Activated CD4-positive, alpha-beta T cell treated with anti-CD3 and anti-CD28 coated beads for 4 hours (primary cell): ENCODE measurements at places on chromosomes 3 and 15.

DNA sequence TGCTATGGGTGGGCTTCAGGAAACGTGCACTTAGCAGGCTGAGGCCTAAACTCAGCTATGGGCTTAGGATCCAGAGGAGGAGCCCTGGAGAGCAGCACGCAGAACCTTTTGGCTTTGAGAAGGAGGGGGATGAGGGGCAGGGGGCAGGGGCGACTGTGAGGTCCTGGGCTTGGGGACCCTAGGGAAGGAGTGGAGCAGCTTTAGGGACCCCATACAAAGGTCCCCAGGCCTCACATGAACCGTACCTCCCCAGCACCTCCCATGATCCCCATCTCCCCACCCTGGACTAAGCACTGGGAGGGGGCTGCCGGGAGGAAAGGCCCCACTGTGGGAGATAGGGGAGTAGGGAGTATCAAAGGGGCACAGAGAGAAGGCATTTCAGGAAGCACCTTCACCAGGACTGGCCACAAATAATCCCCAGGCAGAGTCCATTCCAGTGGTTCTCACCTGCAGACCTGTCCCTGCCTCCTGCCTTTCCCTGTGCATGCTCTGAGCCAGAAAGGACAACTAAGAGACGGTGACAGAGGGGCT lies 62.0 kb upstream of the KLF13 start:
- no peak for DNase-seq

- DNase-seq: no peak
Measured at GRCh38 chr15:59400103-59400813, 27.6 kb upstream of the MYO1E start.

GRCh38 chr15:74408385-74408784 lies 25.4 kb downstream of the SEMA7A start:
- no peak for DNase-seq

DNA sequence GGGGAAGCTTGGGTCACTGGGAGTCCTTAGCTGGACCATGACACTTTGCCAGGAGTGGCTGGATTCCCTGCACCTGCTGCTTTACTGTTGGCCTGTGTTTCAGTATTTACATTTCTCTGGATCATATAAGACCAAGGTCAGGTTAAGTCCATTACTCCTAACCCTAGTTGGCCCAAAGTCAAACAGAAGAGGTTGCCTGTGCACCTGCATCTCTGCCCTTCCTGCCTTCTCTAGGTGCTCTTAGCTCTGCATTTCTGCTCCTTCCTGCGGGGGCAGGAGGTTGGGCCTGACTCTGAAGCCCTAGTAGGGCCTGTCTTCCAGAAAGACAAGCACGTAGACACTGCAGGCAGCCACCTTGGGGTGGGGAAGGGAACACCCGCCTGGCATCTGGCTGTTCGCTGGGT lies 124.3 kb downstream of the RPLP1 start:
- no peak for DNase-seq

DNA sequence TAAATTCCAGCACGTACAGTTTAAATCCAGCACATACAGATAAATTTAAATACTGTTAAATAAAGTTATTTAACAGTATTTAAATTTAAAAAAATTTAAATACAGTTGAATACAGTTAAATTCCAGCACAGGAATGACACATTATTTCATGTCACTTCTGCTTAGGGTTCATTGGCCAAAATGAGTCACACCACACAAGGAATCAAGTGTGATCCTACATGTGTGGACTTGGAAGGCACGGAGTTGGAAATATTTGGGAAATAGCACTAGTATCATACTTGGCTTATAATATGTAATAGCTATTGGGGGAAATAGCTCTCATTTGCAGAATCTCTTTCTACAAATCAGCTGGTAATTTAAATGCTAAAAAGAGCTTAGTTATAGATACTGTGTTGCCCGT lies 10.6 kb downstream of the RAB7A start:
- no peak for DNase-seq

DNA sequence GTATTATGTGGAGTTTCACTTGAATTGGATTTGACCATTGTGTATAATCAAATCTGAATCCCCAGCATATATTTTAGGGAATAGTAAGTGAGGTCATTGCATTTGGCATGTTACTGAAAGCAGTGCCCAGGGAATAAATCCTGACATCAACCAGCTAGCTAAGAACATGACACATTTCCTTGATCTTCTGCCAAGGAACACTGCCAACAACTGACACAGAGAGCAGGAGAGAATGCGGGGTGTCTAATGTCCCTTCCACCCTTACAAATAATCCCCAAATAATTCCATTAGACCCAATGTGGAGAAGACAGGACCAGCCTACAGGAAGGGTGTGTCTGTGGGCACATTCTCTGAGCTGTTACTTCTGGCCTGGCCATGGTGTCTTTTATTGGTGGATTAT lies 30.6 kb upstream of the UBE3A start:
- no peak for DNase-seq

DNA sequence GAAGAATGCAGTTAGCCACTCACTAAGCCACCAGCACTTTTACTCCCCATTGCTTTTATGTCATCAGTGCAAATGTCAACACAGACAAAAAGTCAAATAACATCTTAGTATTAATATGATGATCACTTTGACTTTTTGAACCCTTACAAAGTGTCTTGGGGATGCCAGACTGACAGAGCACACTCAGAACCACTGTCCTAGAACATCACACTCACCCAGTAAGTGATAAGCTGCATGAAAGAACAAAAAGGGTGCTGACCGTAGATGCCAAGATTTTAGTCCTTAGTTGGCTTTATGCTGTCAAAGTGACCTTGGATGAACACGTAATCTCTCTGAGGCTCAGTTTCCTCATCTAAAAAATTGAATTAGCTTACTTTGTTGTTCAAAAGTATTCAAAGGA lies 279.5 kb upstream of the TRIM42 start:
- DNase-seq: no peak

DNA sequence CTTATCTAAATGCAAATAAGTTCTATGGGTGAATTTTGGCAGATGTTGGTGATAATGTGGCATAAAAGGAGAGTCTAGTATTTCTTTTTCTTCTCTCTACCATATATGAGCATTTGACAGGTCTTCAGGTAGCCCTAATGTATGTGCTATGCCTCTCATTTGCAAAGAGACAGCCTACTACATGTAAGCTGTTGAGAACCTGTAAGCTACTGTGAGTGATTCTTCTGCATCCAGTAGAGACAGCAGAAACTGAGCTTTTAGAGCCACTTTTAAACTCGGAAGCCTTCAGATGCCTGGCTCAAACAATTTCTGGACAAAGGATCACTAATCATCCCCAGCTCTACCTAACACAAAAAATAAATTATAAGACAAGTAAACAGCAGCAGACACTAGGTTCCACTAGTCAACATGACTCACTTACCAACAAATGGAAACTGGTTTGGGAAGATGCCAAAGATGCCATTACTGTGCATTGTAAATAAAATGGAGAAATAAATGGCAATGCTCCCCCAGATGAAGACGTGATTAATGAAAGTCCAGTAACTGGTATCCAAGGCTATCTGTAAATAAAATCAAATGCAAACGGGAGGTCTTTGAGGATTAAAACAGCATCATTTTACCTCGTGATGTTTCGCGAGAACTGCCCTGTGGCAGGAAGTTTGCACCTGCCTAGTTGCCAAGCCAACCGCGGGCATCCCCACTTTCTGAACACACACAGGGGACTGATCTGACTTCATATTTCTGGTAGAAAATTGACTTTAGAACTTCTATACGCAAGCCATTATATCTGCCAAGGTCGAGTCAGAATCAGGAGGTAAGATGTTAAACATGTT lies 245.3 kb downstream of the DTWD1 start:
- DNase-seq: no peak

DNA sequence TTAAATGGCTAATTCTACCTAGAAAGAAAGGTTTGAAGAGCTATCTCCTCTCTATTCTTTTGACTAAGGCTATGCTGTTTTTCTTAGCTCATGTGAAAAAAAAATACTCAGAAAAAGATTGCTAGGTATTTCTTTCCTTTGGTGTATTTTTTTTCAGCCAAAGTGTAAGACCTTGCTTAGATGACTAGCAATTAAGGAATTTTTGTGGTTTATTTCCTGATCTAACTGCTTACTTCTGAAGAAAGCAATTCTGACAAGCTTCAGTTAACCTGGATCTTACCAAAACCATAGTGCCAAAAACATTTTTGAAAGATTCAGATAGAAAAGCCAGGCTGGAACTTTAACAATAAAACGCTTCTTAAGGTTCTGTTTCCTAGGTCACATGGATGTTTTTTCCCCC lies 315.6 kb downstream of the SOX2 start:
- no peak for DNase-seq

DNA sequence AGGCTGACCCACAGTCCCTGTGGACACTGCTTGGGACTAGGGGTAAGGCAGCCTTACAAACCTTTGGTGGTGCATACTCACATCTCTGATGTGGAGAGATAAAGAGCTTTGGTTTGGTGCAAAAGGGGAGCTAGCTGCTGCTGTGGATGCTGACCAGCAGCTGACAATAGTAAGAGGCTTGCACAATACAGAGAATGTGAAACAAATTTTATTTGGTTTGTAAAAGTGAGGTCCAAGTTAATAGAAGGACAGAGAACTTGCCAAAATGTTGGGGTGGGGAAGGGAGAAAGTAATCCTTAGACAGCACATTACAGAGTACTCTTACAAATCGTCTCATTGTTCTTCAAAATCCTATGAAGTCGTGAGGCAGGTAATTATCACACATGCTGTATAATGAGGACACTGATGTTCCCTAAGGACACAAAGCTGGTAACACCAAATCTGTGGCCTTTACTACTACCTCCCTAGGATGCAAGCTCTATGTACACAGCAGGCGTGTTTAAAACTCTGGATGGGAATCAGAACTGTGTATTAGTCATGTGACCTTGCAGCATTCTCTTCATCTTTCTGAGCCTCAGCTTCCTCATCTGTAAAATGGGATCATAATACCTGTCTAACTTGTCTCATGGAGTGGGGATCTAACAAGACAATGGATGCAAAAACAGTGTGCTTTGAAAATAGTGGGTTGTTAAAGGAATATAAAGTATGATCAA lies 21.6 kb downstream of the ARHGAP31 start:
- no peak for DNase-seq

DNA sequence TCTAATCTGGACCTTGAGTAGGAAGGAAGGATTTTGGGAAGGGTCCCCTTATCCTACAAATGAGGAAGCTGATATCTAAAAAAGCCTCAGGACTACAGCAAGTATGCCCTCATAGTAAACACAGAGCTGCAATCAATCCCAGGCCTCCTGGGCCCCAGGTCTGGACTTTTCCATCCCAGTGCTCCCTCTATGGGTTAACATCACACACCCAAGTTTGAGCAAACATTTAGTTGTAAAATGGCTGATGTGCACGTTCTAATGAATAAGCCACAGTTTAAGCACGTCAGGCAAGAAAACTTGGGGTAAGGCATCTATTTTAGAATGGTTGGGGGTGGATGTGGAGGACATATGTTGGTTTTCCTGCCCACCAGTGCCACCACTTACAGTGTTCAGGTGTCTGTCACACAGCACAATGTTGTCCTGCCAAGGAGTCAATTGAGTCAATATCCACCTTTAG lies 44.3 kb upstream of the UBE2E1 start:
- no peak for DNase-seq

DNA sequence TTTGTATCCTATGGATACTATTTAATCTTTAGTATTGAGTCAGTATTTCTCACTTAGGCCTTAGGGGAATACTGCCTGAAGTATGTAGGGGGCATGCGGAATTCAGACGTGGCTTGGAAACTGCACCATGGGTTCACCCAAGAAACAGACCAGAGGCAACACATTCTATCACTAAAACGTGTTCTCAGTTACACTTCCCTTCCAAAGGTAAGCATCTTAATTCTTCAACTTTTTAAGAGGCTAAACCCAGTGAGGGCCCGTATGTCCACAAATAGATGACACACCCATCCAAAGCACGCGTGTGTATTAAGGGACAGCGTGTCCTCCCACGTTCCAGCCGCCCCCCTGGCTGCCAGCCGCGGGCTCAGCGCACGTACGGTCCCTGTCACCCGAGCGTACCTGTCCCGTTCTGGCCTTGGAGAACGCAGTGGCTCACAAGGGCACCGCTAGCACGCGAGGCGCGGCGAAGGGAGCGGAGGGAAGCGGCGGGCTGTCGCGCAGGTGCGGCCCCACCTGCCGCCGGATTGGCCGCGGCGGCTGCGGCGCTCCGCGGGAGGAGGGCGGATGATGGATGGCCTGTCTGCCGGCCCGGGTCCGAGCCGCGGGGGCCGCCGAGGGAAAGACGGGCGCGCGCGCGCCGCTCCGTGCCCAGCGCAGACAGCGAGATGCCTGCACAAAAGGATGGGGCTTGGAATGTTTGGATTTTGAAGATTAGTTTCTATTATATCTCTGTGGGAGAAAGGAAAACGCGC lies 1003.9 kb upstream of the NR2F2 start:
- no peak for DNase-seq

GRCh38 chr3:151838574-151839312 lies 24.8 kb downstream of the AADAC start:
- peak; percentile 4 for DNase-seq

DNA sequence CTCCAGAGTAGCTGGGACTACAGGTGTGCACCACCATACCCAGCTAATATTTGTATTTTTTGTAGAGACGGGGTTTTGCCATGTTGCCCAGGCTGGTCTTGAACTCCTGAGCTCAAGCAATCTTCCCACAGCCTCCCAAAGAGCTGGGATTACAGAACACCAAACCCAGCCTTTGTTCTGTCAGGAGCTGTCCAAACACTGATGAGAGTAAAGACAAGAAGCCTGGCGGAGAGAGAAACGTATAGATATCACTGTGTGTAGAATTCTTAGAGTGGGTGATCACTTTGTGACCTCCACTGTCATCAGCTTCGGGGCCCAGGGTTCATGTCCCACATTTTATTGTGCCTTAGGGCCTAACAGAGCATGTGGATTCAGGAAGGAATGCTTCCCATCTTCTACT lies 159.5 kb downstream of the SNRK start:
- no peak for DNase-seq

- no peak for DNase-seq
Measured at GRCh38 chr3:196624907-196625306, 14.6 kb upstream of the NRROS start.

DNA sequence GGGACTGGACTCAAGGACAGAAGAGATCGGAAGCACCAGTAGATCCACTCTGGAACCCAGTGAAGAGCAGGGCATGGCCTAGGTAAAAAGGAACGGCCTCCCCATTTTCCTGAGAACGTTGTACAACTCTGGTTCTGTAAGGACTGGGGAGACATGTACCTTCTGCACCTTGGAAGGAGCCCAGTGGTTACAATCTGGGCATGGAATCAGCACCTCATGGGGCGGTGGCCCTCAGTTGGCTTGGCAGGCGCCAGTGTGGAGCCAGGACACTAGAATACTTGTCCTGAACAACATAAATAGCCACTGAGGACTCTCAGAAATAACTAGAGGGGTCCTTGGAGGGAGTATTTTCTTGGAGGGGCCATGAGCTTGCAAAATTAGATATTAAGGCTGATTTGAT lies 25.6 kb downstream of the EAF1 start:
- no peak for DNase-seq

DNA sequence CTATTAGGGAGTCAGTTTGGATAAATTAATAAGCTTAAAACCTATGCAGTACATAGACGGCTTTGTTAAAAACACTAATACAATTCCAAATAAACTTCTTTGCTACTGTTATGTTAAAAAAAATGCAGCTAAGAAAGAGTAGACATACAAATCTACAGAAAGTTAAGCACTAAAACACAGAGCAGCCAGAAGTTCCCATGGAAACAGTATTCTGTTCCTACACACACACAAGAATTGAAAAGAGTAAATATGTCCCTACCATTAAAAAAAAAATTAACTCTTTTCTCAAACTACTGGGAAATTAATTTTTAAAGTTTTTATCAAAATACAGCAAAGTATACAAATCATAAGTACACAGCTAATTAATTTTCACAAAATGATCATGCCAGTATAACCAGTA lies 71.6 kb downstream of the CLASP2 start:
- no peak for DNase-seq
